ENCODE measurements at places on chromosomes 4 and X.

DNA sequence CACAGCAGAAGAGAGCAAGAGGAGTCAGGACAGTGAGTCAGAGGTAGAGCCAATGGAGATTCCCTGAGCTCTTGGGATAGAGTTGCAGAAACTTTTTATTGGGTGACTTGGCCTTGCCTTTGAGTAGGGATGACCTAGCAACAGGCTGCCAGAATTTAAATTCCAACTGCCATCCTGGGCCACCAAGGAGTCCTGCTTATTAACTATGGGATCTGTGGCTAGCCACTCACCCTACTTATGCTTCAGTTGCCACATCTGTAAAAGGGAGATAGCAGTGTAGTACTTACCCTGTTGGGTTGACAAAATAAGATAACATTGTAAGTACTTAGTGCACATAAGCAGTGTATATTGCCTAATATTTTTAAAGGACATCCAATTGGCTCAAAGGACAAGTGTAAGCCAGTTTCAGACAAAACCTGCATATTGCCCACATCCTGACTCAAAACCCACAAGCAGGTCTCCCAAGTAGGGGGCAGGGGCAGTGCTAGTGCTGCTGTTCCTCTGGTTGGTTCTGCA lies 43.5 kb upstream of the TMEM164 start:
- no peak for DNase-seq

DNA sequence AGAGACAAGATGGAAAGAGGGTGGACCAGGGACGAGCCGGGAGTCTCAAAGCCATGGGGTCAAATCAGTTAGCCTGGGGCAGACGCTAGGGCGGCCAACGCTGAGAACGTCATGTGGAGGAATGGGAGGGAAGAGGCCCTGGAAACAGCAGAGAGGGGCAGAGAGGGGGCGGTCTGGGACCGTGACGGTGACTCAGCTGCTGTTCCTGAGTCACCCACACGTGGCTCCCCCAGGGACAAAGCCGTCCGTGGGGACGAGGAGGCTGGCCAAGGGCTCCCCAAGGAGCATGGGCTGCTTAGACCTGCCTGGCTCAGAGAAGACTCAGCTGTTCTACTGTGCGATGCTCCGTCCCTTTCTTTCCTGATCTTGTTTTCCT lies 108.4 kb upstream of the LRPAP1 start:
- no peak for DNase-seq

- no peak for DNase-seq
Observed at GRCh38 chr4:183329954-183330742, 7.9 kb upstream of the CLDN24 start.

DNA sequence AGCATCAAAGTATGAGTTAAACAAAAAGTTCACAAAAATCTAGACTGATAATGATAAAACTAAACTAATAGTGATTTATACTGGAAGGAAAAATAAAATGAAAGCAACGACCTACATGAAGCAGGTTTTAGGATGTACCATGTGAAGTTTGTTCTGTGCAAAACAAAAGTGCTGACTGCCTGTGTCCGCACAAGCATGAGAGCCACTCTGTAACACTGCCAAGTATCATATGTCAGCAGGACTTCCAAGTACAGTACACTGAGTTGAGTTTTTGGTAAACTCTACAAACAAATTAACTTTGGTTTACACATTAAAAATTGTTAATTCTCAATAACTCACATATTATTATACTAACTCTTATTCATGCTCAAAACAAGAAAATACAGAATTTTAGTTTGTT lies 459.0 kb downstream of the PDGFC start:
- DNase-seq = no peak

GRCh38 chr4:136864604-136865185 lies 667.6 kb downstream of the PCDH18 start:
- no peak for DNase-seq

DNA sequence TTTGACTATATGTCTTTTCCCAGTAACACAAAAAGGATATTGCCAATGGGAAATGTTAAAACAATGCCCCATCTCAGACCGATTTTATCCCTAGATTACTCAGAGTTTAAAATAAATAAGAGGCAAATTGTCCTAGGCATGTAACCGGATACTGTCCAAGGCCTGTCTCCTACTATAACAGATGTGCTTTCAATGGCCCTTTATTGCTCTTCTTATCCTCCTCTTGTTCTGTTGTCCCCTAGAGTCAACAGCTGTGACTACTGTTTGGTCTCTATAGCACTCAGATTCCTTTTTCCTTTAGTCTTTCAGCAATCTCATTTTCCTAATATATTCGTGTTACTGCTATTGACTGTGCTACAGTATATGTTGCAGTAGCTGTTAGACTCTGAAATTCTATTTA lies 66.8 kb upstream of the PLS3 start:
- DNase-seq = no peak

DNA sequence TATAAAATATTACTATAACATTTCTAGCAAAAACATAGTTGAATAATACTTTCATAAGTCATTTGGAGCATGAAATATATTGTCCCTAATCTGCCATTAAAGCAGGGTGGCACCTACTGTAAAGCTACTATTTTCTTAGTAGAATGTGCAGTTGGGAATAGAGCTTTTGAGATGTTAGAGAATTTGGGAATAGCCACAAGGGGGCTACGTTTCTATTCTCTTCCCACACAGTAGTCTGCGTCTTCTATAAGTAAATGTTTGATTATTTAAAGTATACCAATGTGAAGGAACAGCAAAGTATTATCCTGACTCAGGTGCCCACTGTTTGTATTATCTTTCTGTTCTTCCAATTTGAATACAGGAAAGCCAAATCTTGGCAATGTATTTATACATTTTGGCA lies 323.2 kb upstream of the GIMD1 start:
- no peak for DNase-seq

DNA sequence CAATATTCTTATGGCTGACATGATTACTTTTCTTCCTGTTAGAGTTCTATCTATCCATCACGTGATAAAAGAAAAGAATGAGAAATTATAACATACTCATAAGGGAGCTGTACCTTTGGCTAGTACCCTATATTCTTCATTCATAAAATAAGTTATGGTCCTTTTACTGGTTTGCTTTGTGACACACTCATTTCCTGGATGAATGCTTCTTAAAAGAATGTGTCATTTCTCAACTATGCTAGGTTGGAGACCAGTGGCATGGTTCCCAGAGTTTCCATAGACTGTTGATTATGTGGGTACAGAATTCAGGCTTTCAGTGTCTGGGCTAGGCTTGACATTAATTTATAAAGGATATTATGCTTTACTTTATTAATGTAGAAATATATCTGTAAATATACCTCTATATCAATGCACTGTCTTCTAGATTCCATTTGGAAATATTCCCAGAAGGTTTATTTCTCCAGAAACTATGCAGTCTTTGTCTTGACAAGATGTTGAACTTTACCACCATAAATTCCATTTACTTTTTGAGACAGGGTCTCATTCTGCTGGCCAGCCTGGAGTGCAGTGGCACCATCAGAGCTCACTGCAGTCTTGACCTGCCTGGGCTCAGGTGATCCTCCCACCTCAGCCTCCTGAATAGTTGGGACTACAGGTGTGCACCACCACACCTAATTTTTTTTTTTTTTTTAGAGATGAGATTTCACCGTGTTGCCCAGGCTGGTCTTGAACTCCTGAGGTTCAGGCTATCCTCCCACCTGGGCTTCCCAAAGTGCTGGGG lies 23.8 kb downstream of the NUDT6 start:
- DNase-seq = no peak

DNA sequence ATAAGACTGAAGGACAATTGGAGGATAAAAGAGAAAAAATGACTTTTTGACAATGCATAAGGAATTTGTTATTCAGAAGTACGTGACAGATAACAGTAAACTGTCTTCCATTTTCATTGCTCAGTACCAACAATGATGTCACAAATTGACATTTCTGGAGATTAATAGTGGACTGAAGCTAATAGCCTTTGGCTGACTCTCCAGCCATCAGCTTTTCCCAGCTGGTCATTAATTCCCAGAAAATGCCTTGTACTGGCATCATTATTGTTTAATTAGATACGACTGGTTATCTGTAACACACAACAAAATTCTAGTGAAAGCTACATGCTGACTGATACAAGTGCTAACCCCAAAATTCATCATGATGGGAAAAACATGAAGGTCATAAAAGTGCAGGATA lies 147.9 kb upstream of the FGF13 start:
- no peak for DNase-seq

DNA sequence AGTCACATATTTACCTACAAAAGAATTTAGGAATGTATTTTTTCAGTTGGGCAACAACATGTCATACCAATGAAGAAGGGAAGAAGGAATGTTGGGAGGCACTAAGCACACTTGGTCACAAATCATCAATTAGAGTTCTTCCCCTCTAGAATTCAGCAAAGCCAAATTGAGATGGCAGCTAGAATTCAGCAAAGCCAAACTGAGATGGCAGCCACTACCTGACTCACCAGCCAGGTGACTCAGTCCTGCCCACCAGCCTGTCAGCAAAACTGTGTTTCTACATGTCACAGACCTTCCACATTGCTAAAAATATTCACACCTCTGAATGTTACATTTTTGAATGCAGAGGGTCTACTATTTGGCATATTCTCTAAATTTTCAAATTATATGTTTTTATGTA lies 63.2 kb upstream of the NOCT start:
- no peak for DNase-seq

GRCh38 chr4:1772853-1773538 lies 20.1 kb upstream of the FGFR3 start:
- no peak for DNase-seq

DNA sequence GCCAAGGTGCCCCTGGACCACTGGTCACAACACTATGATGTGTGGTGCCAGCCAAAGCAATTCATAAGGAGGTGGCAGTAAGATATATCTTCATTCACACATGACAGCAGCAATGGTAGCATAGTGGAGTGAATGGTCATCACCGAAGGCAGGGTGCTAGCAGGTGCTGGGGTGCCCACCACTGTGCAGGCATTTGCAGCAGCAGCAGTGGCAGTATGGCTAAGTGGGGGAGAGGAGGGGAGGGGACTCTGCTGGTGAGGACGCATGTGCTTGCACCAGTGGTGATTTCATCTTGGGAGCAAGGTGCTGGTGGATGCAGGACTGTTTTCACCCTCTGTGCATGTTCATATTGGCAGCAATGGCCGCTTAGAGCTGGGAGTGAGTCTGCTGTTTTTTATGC lies 419.1 kb upstream of the KLHL4 start:
- DNase-seq = no peak

DNA sequence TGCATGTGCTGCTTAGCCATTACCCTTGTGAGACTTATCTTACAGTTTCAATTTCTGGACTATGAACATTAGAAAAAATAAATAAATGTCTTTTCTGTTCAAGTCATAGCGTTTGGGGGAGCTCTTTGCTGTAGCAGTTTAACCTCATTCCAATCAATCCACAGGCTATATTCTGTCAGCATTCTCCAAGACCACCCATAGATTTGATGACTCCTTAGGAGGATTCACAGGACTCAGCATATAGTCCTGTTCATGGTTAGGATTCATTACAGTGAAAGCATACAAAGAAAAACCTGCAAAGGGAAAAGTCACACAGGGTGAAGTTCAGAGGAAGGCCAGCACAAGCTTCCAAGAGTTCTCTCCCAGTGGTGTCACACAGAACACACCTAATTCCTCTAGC lies 180.5 kb downstream of the ADAMTS3 start:
- no peak for DNase-seq

GRCh38 chr4:71241501-71242288 lies 97.1 kb upstream of the SLC4A4 start:
- DNase-seq = no peak

DNA sequence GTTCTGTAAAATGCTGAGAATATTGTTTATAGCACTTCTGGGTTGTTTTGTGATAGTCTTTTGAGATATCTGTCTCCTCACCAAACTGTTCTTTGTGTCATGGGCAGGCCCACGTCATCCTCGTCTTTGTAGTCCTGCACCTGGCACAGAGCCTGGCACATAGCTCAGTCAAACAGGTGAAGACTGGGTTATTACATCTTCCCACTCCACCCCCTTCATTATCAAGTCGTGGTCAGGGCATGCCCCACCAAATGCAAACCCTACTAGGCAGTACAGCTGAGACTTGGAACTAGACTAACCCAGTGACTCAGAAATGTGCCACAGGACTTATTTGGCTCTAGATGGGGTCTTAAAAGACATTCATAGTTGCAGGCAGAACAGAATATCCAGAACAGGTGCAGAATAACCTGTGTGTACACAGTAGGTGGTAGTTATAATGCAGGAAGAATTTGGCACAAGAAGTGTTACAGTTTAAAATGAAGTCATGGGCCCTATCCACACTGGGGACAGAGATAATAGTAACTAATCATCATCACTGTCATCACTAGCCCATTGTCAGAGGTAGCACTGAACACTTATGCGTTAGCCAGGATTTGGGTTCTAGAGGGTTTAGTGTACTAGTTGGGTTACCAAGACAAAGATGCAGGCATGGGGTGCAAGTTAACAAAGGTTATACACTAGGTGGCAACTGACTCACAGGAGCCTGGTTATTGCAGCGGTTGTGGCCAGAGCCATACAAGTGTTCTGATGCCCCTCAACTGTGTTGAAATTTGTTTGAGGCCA lies 74.9 kb downstream of the TBL1X start:
- no peak for DNase-seq

DNA sequence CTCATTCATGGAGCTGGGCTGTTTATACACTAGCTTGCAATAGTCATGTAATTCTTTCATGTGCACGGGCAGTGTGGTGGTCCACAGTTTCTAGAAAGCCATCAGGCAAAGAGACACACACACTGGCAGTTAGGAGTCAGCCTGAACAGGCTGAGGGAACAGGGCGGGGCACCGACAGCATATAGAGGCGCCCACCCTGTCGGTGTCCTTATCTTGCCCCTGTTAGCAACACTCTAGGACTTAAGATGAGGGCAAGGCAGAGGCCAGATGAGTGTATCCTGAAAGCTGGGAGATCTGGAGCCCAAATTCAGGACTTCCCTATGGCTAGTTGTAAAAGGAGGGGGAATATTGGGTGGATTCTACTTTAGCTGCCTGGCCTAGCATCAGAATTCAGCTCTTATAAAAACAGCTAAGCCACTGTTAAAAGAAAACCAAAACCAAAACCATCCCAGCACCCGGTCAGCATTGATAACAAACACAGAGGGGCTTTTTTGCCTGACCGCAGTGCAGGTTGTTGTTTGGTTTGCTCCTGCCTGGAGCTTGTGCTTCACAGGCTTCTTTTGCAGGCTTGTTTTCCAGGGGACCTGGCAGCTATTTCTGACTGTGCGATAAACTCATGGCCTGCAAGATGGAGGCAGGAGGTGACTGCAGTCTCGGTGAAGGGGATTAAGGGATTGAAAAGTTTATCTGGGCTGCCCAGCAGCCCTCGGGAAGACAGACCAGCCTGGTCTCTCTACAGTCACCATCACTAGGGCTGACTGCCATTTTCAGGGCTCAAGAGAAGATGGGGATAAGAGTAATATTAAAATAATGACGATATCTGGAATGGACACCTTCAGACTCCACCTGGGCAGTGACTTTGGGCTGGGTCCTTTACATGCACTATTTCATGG lies 638.9 kb downstream of the MID1IP1 start:
- no peak for DNase-seq

GRCh38 chr4:183146478-183146877 lies 47.4 kb downstream of the WWC2 start:
- DNase-seq = no peak

DNA sequence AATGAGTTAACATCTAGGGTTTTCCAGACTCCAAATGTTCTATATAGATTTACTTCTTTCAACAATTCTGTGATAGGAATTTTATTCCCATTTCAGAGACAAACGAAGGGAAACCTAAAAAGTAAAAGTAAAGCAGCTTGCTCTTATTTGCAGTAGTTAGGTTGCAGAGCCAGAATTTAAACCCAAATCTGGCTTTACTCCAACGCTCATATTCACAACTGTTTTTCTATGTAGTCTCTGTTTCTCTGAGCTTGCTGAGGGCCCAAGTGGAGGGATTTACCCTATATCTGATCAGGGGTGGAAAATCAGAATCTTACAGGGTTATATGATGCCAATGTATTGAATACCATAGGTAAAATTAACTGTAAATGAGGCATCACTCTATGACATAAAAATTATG lies 599.1 kb upstream of the GRIA3 start:
- DNase-seq = no peak
